Pancreas (tissue), 10 donors: ENCODE measurements at places on chromosomes 6 and 20. TPM values are rescaled to one million over a fixed set of nuclear protein-coding genes. Genes with fewer than 3 reads are reported as not detected.

Gene SLC35D3
- 0.91 TPM for polyA plus RNA-seq

Gene SAMHD1
- polyA plus RNA-seq: 35.6 TPM

Gene PAK5
- polyA plus RNA-seq: 1.1 TPM

- no peaks in the 10 kb centered on the region for H3K4me1 ChIP-seq
- H3K4me3 ChIP-seq: no peak overlapping the region
- H3K36me3 ChIP-seq: no peaks in the 10 kb centered on the region
- no peak for DNase-seq
Measured at GRCh38 chr6:125700581-125701353, 48.7 kb upstream of the HEY2 start.

DNA sequence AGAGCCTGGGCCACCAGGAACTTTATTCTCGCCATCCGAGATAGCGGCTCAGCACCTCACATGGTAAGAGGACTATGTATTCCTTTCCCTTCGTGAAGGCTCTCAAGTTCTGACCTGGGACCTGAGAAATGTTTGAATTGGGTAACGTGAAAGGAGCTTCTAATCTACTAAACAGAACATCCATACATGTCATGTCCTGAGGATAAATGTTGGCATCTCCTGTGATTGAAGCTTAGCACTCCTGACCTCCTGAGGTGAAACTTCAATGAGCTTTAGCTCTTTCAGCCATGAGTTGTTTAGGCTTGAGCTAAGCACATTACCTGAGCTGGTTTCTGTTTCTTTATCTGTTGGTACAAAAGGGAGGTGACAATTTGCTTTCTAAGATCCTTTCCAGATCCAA is 280.9 kb downstream of the PACRG start:
- H3K27ac ChIP-seq: no peak overlapping the region
- H3K36me3 ChIP-seq: no peaks in the 10 kb centered on the region
- DNase-seq: no peak
- no peak overlapping the region for H3K4me3 ChIP-seq
- H3K4me1 ChIP-seq: no peaks in the 10 kb centered on the region
- no peaks in the 10 kb centered on the region for H3K27me3 ChIP-seq

DNA sequence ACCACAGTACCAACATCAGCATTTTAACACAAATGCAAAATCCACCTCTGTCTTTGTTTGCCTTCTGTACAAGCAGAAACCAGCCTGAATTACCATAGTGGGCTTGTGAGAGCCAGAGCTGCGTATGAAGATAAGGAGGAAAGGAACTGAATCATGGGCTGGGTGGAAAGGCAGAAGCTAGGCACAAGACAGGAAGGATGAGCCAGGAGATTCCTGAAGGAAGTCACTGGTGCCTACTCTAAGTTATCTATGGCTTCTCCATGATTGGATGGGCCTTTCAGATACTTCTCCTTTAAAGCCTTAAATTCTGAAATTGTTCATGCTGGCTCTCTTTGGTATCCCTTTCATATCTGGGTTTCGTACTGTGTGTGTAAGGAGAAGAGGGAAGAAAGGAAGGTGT is 140.6 kb downstream of the LCA5 start:
- no peak for DNase-seq
- H3K36me3 ChIP-seq: no peaks in the 10 kb centered on the region
- no peak overlapping the region for H3K4me3 ChIP-seq
- no peak overlapping the region for H3K27ac ChIP-seq
- H3K27me3 ChIP-seq: no peaks in the 10 kb centered on the region
- H3K4me1 ChIP-seq: no peaks in the 10 kb centered on the region

- H3K27ac ChIP-seq: no peak overlapping the region
- no peaks in the 10 kb centered on the region for H3K27me3 ChIP-seq
- no peak for DNase-seq
- no peaks in the 10 kb centered on the region for H3K36me3 ChIP-seq
- H3K4me1 ChIP-seq: peaks cover 15% of the 10 kb centered on the region
Measured at GRCh38 chr6:52538901-52539354, 37.9 kb downstream of the TRAM2 start.

DNA sequence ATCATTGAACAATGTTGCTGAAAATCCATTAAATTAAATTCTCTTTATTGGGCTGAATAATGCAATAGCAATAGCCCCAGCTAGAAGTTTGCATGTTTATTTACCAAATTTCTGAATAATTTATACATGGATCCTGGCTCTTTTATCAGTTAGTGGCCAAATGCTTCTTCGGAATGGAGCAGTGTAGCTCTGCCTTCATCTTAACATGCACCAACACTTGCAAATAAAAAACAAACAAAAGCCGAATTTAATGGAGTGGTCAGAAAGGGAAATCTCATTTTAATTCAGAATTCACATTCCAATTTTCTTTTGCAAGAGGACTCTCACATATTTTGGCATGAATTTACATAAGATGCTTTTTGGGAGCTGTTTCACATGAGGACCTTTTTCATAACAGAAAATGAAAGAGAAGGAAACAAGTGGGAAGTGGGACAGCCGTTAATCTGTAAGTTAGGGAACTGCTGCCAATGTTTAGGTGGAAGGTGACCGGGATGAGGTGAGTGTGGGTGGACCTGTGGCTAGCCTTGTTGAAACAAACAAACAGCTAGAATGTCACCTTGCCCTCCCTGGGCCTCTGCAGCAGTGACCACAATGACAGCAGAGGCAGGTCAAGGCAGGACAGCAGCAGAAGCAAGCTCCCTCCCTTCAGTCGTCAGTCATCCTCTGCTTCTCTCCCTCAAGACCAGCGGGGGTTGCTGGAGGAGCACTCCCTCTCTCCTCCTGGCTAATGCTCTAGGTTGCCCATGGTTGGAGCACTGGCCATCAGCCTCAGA is 73.2 kb downstream of the INSM1 start:
- no peaks in the 10 kb centered on the region for H3K36me3 ChIP-seq
- H3K27me3 ChIP-seq: no peaks in the 10 kb centered on the region
- no peak overlapping the region for H3K4me3 ChIP-seq
- no peak overlapping the region for H3K27ac ChIP-seq
- no peak for DNase-seq

DNA sequence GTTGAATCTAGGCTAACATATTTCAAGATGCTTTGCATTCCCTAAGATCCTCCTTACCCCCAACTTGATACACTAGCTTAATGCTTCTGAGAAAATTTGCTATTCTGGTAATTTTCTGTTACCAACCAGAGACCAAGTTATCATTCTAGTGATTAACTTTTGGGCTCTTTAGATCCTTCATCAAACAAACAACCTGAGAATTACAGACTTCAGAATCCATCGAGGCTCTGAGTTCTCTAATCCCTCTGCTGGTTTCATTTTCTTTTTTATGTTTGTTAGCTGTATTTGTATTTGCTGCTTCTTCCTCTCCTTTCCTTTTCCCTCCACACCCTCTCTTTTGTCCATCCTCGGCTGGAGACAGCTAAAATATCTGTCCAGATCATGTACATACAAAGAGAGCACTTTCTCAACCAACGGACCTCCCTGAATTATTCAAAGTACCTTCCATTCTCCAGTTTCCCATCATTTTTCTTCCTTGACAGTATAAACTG is 98.7 kb upstream of the RIPOR2 start:
- H3K4me1 ChIP-seq: no peaks in the 10 kb centered on the region
- H3K4me3 ChIP-seq: no peak overlapping the region
- no peaks in the 10 kb centered on the region for H3K36me3 ChIP-seq
- H3K27ac ChIP-seq: no peak overlapping the region

DNA sequence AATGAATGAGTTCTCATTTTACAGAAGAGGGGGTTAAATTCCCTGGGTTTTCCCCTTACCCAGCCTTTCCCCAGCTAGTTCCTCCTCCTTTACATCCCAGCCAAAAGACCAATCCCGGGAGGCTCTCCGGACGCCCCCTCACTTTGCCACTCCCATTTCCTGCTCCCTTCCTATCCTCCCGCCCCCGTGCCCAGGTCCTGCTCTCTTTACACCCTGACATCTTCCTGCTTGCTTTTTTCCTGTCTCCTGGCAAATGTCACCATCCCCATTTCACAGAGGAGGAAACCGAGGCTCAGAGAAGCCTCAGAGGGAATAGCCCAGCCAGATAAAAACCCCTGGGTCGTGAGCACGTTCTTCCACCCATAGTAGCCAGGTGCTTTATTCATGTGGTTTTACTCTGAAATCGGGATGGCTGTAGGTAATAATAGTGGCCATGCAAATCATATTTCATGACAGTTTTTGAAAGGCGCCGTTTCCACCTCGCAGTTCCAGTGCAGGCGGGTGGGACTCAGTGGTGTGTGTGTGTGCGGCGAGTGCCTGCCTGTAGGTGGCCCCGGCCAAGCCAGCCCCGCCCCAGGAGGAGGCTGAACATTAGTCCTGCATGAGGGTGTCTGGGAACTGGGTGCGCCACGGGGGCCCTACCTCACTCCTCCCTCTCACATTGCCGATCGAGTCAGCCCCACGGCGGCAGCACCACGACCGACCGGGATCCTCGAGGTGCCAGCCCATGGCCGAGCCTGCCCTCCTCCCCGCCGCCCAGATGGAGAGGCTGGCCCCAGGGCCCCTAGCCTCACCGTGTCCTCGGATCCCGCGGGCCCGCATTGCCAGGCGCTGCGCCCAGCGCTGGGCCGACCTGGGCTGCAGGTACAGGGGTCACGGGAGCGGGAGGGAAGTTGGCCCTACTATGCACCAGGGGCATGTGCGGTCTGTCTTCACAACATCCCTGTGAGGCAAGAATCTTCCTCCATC is at the start of gene ARHGAP40:
Gene ARHGAP40 (plus strand): TSS at position 594 of the 969 bp plus-strand sequence.
- H3K4me1 ChIP-seq: no peaks in the 10 kb centered on the region
- no peak within 1 kb of the TSS for H3K4me3 ChIP-seq
- no peak within 1 kb of the TSS for H3K27ac ChIP-seq
- H3K27me3 ChIP-seq: no peaks in the 10 kb centered on the region

DNA sequence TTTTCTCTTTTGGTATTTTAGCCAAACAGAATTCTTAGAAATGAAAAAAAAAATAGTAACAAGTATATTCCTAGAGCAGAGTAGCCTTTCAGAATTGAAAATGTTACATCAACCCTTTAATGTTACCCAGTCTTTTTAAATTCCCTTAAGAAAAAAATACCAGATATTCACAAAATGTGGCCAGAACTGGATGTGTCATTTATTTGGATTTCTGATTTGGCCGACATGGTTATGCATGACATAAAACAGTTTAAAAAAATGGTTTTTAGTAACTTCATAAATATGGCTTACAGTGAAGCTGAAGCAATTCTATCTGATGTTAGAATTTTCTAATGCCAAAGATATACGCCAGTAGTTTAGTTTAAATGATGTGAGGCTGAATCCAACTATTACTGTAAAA is 112.0 kb downstream of the ATXN1 start:
- no peak overlapping the region for H3K27ac ChIP-seq
- H3K36me3 ChIP-seq: no peaks in the 10 kb centered on the region
- no peaks in the 10 kb centered on the region for H3K27me3 ChIP-seq
- DNase-seq: no peak
- H3K4me3 ChIP-seq: no peak overlapping the region

GRCh38 chr6:30411515-30412207 is 66.7 kb downstream of the RPP21 start:
- no peak overlapping the region for H3K4me3 ChIP-seq
- DNase-seq: peak; percentile 56
- no peak overlapping the region for H3K27ac ChIP-seq
- H3K36me3 ChIP-seq: no peaks in the 10 kb centered on the region

DNA sequence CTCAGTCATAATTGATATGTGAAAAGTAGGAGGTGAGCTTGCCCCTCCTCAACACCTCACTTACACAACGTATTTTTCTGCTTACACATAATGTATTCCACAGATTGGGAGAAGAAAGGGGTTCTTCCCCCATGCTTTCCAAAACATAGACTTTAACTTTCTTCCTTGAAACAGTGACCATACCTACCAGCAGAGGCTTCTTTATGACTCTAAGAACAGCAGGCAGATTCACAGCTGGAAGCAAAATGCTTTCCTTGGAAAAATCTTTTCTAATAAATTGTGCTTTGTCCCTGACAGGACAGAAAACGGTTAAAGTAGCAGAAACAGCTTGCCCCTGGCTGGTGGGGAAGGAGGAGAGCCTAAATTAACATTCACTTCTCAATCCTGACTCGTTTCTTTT is 629.1 kb upstream of the IMPG1 start:
- H3K4me3 ChIP-seq: no peak overlapping the region
- no peak for DNase-seq
- no peaks in the 10 kb centered on the region for H3K4me1 ChIP-seq
- no peaks in the 10 kb centered on the region for H3K36me3 ChIP-seq
- H3K27ac ChIP-seq: no peak overlapping the region

DNA sequence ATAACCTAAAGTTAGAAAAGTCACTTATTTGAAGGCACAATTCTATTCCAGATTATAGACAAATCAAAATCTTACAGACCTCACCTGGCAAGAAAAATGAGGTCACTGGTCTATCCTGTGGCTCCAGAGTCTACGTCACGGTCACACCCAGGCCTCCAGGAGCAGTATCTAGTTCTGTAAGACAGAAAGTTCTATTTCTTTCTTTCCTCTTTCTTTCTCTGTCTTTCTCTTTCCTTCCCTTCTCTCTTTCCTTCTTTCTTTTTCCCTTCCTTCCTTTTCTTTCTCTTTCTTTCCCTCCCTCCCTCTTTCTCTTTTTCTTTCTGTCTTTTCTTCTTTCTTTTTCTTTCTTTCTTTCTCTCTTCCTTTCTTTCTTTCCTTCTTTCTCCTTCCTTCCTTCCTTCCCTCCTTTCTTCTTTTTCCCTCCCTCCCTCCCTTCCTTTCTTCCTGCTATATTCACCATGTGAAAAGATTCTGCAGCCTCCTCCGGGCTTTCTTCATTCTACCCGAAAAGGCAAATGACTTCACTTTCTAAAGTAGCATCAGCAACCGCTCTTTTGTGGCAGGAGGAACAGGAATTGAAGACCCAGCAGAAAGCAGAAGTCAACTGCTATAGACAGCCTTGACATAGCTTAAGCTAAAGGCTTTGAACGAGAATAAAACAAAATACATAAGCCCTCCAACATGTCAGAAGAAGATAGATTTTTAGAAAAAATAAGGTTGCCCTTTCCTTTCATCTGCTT is 83.9 kb upstream of the SIRPG start:
- no peak overlapping the region for H3K27ac ChIP-seq
- H3K4me3 ChIP-seq: no peak overlapping the region
- H3K27me3 ChIP-seq: no peaks in the 10 kb centered on the region
- no peaks in the 10 kb centered on the region for H3K4me1 ChIP-seq
- H3K36me3 ChIP-seq: no peaks in the 10 kb centered on the region

- H3K27me3 ChIP-seq: no peaks in the 10 kb centered on the region
- no peak overlapping the region for H3K27ac ChIP-seq
- DNase-seq: no peak
- H3K4me3 ChIP-seq: no peak overlapping the region
- H3K4me1 ChIP-seq: peaks cover 6% of the 10 kb centered on the region
Measured at GRCh38 chr20:53212018-53212417, 239.9 kb downstream of the TSHZ2 start.

DNA sequence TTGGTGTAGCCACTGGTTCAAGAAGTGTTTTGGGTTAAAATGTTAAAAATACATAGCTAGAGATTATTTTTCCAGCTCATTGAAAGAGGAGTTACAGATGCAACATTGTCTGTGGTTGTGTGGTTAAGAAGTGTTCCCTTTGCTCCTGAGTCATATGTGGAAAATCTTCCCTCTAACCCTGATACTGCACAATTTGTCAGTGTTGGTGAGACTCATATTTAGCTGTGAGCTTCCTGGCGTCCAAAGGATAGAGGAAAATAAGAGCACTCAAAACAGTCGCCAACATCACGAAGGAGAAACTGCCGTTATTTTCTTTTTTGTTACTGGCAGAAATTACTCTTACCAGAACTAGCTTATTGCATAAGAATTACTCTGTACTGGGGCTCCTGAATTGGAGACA is 250.4 kb downstream of the CDH4 start:
- DNase-seq: no peak
- H3K4me1 ChIP-seq: no peaks in the 10 kb centered on the region
- H3K4me3 ChIP-seq: no peak overlapping the region
- H3K27me3 ChIP-seq: no peaks in the 10 kb centered on the region

- H3K36me3 ChIP-seq: no peaks in the 10 kb centered on the region
- no peak for DNase-seq
- no peaks in the 10 kb centered on the region for H3K27me3 ChIP-seq
Measured at GRCh38 chr20:62111148-62111547, 11.1 kb upstream of the LSM14B start.

- DNase-seq: no peak
- H3K4me3 ChIP-seq: no peak overlapping the region
- no peaks in the 10 kb centered on the region for H3K4me1 ChIP-seq
- H3K36me3 ChIP-seq: no peaks in the 10 kb centered on the region
Measured at GRCh38 chr6:157607317-157608109, 215.5 kb upstream of the SNX9 start.
